ENCODE measurements at places on chromosomes 1 and 21. TPM values are rescaled to one million over a fixed set of nuclear protein-coding genes. Genes with fewer than 3 reads are reported as not detected.

GRCh38 chr21:37700641-37701202 is 215.5 kb downstream of the KCNJ6 start:
- no peak overlapping the region for H3K4me3 ChIP-seq
- H3K4me1 ChIP-seq = no peaks in the 10 kb centered on the region
- no peaks in the 10 kb centered on the region for H3K36me3 ChIP-seq
- DNase-seq = no peak
- no peaks in the 10 kb centered on the region for H3K27me3 ChIP-seq
- no peak overlapping the region for H3K27ac ChIP-seq

DNA sequence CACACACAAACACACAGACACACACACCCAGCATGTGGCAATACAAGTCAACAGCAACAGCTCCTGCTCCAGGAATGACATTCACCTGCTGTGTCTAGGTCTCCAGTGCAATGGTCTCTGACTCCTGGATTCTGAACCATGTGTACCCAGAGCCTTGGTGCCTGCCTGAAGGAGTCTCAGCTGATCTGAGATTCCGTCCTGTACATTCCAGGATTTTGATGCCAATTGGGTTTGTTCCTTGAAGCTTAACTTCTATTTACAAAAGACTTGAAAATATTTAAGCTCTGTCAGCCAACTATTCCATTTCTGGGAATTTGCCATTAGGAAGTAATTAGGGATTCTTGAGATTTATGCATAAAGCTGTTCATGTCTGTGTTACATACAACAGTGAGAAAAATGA is 85.4 kb upstream of the LRRC8D start:
- H3K4me1 ChIP-seq = peaks cover 3% of the 10 kb centered on the region
- no peaks in the 10 kb centered on the region for H3K27me3 ChIP-seq
- H3K27ac ChIP-seq = no peak overlapping the region
- no peaks in the 10 kb centered on the region for H3K36me3 ChIP-seq
- no peak overlapping the region for H3K4me3 ChIP-seq

- H3K36me3 ChIP-seq = no peaks in the 10 kb centered on the region
- no peaks in the 10 kb centered on the region for H3K27me3 ChIP-seq
- no peak overlapping the region for H3K27ac ChIP-seq
- H3K4me1 ChIP-seq = no peaks in the 10 kb centered on the region
Observed at GRCh38 chr1:54866801-54867716, 19.9 kb downstream of the DHCR24 start.

DNA sequence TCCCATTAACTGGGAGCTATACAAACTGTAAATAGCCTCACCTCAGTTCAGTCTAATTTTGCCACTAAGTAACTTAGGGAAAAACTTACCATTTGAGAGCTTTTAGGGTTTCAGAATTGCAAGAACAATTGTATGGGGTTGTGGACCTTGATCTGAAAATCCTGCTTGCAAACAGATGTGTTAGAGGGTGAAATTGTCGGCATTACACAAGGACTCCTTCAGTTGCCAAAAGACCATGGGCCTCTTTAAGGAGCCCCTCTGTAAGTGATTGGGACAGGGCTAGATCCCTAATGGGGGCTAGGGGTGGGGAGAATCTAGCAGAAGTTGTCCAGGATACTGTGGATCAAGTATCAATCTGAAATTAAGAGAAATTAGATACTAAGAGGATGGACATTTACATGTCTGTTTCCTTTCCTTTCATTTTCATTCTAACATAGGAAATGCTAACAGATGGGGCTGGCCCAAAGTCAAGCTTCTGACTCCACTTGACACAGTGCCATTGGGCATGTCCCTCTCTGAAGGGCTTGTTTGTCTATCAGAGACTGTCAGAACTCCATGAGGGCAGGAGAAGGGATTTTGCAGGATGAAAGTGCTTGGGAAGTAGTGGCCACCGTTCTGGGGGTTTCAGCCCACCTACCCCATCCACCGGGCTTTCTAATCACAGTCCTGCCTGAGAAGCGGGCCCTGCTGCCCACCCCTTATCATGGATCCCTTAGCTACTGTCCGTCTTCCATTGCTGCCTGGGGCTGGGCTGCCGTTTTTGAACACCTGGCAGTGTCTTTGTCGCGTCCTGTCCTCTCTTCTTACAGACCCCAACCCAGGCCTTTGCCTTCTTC is 54.7 kb downstream of the STUM start:
- DNase-seq = peak; percentile 40
- H3K4me1 ChIP-seq = peaks cover 26% of the 10 kb centered on the region
- H3K27ac ChIP-seq = peak overlapping the region; percentile 80
- H3K27me3 ChIP-seq = no peaks in the 10 kb centered on the region

The EPHA2 gene
- 37.2 TPM for total RNA-seq
